ENCODE measurements at places on chromosomes 6 and 20.

GRCh38 chr6:162705736-162706135 is 21.8 kb downstream of the PRKN start:
- DNase-seq = no peak

GRCh38 chr6:43977404-43978111 is 149.7 kb downstream of the MRPL14 start:
- DNase-seq = peak; percentile 1

DNA sequence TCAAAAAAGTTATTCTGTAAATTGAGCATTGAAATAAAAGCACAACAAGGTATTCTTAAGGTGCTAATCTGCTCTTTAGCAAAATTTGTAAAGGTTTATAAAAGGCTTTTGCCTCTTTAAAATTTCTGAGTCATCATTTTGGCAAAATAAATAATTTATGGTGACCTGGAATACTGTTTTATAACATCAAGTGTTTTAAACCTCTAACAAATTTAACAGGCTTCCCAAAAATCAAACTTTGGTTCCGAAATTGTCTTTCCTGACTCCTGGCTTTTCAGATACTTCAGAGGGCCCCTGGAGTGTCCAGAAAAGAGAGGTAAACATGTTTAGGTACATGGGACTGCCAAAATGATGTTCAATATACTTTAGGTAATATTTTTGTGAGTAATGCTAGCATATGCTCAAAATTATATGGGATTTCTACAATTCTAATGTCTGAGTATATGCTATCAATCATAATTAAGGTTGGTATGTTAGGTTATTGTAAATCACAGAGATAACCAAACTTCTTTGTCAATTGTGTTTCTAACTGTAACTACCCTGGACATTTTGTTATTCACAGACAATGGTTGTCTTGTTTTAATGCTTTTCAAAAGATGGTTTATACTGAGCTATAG is 160.3 kb upstream of the OLIG3 start:
- no peak for DNase-seq

DNA sequence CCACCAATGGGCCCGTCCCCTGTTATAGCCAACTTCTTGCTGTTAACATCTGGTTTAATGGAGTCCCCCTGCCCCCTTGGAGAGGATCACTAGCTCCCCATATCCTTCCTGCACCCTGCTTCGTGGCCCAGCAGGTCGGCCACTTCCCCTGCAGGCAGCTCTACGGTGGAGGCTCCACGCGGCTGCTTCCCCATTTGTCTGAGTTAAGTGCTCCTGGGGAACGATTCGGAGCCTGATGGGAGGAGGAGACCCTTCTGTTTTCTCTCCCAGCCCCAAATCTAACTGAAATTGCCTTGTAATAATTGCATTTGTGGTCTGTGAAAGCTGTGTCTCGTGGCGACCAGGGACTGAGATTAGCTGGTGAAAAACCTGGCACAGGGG is 74.6 kb downstream of the SULF2 start:
- DNase-seq = no peak

GRCh38 chr6:43776115-43776798 is 6.2 kb downstream of the VEGFA start:
- no peak for DNase-seq

- no peak for DNase-seq
Observed at GRCh38 chr20:31693987-31694661, 28.5 kb downstream of the BCL2L1 start.

GRCh38 chr6:135162678-135163439 is 18.2 kb upstream of the MYB start:
- peak; percentile 30 for DNase-seq

DNA sequence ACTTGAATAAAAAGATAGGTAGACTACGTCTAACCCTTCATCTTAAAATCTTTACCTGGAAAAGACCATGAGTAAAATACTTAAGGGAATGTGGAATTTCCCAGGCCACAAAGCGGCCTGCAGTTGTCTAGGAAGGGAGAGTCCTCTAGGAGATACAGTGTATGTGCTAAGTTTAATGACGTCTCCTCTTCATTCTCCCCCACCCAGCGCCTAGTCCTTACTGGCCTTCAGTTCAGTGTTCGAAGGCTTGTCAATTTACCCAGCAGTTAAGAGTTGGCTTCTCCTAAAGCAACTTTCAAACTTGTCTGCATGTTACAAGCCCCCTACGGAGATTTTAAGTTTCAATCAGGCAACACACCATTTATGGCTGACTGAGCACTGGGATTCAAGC is 35.2 kb downstream of the HFE start:
- DNase-seq = no peak

GRCh38 chr20:15241681-15242080 is 904.3 kb upstream of the FLRT3 start:
- no peak for DNase-seq

- DNase-seq = no peak
Observed at GRCh38 chr6:39366931-39367618, 44.6 kb upstream of the KCNK16 start.

DNA sequence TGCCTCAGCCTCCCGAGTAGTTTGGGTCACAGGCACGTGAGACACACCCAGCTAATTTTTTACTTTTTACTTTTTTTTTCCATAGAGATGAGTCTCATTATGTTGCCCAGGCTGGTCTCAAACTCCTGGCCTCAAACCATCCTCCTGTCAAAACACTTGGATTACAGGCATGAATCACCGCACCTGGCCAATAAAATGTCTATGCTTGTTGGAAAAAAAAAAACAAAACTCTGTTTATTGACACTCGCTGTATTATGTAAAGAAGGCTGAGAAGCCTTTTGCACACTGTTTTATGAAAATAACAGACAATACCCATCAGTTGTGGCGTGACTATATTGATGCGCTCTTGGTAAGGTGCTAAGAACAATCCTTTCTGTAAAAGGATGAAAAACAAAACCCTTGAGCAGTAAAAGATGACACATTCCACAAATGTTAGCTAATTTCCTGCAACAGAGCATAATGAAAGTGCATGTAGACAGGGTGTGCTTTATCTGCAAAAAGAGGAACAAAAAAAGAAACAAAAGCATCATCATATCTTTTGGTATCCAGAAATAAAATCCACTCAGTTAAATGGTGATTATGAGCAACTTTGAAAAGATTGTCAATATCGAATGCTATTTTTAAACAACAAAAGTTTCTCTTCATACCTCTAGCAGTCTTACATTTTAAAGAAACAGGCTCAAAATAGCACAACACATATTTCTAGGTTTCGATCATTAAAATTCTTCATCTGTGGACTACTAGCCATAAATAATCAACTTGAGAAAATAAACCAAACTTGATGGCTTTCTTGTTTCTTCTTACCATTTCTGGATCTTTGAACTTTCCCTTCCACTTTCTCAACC is 108.3 kb upstream of the PHACTR1 start:
- DNase-seq = no peak

GRCh38 chr6:141259807-141260206 is 872.9 kb upstream of the GJE1 start:
- DNase-seq = no peak

DNA sequence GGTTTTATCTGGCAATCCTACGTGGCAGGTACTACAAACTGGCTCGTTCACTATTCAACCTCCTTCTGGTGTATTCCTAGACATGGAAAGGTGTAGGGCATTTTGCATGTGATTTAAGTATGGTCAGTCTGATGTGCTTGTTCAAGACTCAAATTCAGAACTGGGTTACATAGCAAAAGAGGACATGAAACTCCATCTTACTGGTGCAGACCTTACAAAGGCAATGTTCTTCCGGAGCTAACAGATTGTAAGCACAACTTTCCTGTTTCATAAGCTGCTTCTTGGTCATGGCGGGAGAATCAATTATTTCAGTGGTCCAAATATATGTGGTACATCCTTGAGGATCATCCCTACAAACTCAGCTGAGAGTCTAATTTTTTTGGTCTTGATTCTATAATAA is 703.4 kb downstream of the EPM2A start:
- no peak for DNase-seq

DNA sequence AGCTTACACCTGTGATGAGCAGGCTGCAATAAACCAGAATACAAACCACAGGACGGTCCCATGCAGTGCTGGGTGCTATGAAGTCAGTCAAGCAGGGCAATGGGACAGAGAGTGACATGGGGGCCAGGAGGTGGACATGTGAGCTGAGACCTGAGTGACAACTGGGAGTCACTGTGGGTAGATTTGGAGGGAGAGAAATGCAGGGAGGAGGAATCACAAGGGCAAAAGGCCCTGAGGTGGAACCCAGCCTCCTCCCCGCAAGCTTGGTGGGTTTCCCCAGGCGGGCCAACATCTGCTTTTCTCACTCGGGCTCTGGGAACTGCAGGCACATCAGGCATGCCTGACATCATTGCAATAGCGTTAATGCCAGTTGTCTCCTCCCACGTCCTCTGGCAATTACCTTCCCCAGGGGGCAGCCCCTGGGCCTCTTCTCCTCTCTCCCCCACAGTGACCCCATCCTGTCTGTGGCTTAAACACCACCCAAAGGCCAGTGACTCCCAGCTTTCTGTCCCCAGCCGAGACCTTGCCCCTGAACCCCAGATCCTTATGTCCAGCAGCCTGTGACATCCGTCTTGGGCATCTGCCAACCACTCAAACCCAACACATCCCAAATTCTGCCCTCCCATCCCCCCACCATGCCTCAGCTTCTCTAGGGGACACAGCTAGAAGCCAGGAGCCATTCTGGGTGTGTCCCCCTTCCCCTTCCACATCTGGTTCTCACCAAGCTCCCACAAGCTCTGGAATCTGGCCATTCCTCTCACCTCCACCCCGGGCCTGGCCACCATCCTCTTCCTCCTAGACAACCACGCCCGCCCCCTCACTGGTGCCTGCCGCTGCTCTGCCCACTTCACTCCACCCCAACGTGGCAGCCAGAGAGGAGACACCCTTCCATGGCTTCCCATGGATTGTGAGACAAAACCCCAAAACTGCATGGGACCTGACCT is 28.2 kb downstream of the PDRG1 start:
- no peak for DNase-seq

- peak; percentile 32 for DNase-seq
Observed at GRCh38 chr6:155333414-155333813, 19.1 kb upstream of the TFB1M start.

- DNase-seq = no peak
Observed at GRCh38 chr20:53208110-53208832, 236.1 kb downstream of the TSHZ2 start.

GRCh38 chr6:40611912-40612311 is 24.7 kb upstream of the LRFN2 start:
- DNase-seq = no peak

DNA sequence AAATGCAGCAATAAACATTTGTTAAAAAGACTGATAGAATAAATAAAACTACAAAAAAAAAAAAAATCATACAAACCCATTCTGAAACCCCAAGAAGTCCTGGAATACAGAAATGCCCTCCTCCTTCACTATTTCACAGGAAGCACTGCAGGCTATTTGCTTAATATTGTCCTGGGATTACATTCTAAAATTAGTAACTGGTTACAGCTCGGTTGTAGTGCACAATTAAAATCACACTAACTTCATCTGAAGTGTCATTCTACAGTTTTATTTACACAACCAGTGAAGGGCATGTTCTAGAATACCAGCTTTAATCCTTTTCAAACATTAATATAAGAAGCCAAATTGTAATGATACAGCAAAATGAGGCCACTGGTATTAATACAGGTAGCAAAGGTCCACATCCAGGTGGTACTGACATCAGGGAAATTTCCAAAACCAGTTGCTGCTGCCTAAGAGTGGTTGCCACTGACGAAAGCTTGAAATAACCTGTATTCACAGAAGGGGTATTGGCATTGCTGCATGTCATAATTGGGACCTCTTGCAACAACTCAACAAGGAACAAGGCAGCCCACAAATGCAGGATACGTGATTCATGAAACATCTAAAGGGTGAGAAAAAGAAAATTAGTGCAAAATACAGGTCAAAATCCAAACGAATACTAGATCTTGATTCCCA is 26.9 kb downstream of the AKIRIN2 start:
- DNase-seq = no peak

DNA sequence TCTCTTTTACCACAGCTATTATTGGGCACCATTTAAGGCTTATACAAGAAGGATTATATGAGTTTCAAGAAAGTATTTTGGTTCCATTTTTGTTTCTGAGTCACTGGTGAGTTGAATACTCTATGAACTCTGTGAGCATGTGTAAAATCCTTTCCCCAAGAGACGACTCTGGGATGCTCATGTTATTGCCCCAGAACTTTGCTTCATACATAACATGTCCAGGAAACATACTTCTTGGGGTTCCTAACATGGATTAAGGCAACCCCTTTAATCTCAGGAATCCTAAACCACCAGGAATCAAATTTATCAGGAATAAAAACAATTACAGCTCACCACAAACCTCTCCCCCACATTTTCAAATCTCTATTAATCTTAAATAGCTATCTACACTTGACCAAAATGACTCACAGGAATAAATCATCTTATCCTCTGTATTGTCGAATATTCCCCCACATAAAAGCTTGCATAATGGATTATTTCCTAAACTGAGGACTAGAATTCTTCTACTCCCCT is 117.5 kb upstream of the COL21A1 start:
- no peak for DNase-seq

GRCh38 chr6:37665304-37665703 is 32.4 kb downstream of the MDGA1 start:
- DNase-seq = no peak

DNA sequence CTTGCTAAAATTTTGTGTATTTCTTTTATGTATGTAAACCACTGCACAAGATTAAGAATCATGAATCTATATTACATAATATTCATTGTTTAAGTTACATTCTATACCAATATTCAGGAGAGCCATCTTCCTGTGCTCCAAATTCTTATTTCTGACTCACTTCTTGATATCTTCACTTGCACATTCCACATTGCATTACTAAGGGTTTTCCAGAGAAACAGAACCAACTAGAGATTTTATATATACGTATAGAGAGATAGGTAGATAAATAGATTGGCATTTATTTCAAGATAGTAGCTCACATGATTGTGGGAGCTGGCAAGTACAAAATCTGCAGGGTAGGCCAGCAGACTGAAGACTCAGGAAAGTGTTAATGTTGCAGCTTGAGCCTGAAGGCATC is 222.2 kb upstream of the PRSS16 start:
- DNase-seq = no peak

DNA sequence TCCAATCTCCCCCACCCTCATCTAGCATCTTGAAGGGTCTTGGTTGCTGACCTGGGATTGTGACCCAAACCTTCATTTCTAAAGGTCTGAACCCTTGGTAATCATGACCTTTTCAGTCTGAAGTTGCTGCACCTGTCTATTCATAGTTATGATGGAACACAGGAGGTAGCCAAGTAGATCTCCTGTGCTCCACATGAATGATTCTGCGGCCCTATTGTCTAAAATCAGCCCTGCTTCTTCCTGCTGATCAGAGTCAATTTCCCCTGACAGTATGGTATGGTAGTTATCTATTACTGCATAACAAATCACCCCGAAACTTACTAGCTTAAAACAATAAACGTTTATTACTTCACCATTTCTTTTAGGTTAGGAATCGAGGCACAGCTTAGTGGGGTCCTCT is 9.0 kb downstream of the OR2B6 start:
- DNase-seq = no peak

- no peak for DNase-seq
Observed at GRCh38 chr6:15775741-15776140, 112.9 kb upstream of the DTNBP1 start.

- DNase-seq = no peak
Observed at GRCh38 chr6:128124713-128125112, 223.9 kb upstream of the THEMIS start.
